ENCODE measurements at places on chromosomes 12 and 14.
A peak's percentile ranks its signal among the peaks of the same experiment; 100 is the strongest.

- no peak for DNase-seq
Observed at GRCh38 chr14:49960453-49960852, 67.6 kb downstream of the ARF6 start.

GRCh38 chr14:35046751-35047536, 872 bp downstream of the FAM177A1 start:
- DNase-seq = no peak

GRCh38 chr14:92589213-92589852, 75.8 kb downstream of the RIN3 start:
- DNase-seq = peak; percentile 51

DNA sequence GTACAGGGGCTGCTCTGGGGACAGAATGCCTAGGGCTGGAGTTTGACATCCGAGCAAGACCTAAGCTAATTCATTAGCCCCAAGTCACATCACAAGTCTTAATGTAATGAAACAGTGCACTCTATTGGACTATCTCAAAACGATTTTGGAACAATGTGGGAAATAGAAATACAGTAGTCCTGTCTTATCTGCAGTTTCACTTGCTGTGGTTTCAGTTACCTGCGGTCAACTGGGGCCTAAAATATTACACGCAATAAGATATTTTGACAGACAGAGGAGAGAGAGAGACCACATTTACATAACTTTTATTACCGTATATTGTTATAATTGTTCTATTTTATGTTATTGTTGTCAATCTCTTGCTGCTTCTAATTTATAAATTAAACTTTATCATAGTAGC, 21.1 kb downstream of the MOAP1 start:
- DNase-seq = no peak

DNA sequence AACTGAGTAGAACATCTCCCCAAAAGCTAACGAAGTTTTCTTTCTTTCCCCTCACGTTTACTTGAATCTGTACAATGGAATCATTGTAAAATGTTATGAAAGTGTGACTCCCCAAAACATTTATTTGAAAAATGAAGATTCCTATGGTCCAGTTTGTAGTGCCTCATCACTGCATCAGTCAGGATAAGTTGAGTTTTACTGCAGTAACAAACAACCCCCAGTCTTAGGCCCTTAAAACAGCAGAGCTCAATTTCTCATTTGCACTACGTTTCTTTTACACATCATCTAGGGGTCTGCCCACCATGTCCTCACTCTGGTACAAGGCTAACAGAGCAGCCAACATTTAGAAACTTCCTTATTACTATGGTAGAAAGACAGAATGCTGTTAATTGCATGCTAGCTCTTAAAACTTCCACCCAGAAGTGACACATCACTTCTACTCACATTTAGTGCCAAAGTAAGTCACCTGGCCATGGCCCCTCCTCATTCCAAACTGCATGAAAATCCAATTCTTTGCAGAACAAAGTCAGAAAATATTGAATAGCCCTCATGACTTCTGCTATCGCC, 546.4 kb downstream of the MED13L start:
- DNase-seq = no peak

GRCh38 chr12:131827961-131828534, at the start of gene MMP17:
TSS of gene MMP17 (plus strand) at chr12:131828393. CDS start at chr12:131828495, 102 bp downstream.
- DNase-seq = peak; percentile 80

DNA sequence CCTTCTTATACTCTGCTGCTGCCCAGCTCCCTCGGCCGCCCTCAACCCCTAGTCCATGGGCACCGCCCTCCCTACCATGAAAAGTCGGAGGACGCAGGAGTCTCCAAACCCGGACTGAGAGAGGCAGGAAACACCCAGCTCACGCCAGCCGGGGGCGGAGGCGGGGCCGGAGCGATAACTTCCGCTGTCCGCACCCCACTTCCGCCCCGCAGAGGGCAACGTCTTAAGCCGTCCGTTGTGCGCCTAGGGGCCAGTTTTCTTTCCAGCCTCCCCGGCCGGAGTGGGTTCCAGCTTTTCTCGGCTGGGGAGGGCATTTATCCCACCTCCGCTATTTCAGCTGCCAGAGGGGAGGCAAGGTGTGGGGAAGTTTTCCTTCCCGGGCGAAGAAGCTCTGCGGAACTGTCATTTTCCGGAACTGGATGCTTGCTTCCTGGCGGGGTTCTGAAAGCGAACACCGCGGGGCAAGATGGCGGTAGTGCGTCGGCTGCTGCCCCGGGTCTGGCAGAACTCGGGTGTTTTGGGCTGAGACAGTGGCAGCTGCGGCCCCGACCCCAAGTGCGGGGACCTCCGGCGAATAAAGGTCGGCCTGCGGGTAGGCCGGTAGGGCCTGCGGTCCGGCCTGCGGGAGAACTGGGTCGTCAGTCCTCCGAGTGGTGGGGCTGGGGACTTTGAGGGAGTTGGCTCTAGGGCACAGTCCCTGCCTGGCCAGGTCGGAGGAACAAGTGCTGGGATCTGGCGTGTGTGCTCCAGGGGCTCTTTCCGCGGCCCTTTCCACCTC, at the start of the genes KCTD10 and UBE3B:
KCTD10 (minus strand) TSS at position 116 of the 778 bp plus-strand sequence; CDS start at position 78, 38 bp downstream.
UBE3B (plus strand) TSS at position 450 of the 778 bp plus-strand sequence. CDS start 5,918 bp downstream, outside the sequence.
- peak; percentile 90 for DNase-seq

GRCh38 chr12:53543539-53543938, 36.3 kb upstream of the NPFF start:
- peak; percentile 78 for DNase-seq

GRCh38 chr12:84696908-84697540, 215.6 kb downstream of the SLC6A15 start:
- DNase-seq = peak; percentile 65

GRCh38 chr12:12519354-12519998, 43.2 kb downstream of the DUSP16 start:
- DNase-seq = no peak

GRCh38 chr12:131834798-131835615, 6.8 kb downstream of the MMP17 start:
- DNase-seq = no peak

- DNase-seq = no peak
Observed at GRCh38 chr14:32941668-32942065, 3.0 kb downstream of the NPAS3 start.

GRCh38 chr14:60893911-60894310, 87.0 kb downstream of the TRMT5 start:
- no peak for DNase-seq

DNA sequence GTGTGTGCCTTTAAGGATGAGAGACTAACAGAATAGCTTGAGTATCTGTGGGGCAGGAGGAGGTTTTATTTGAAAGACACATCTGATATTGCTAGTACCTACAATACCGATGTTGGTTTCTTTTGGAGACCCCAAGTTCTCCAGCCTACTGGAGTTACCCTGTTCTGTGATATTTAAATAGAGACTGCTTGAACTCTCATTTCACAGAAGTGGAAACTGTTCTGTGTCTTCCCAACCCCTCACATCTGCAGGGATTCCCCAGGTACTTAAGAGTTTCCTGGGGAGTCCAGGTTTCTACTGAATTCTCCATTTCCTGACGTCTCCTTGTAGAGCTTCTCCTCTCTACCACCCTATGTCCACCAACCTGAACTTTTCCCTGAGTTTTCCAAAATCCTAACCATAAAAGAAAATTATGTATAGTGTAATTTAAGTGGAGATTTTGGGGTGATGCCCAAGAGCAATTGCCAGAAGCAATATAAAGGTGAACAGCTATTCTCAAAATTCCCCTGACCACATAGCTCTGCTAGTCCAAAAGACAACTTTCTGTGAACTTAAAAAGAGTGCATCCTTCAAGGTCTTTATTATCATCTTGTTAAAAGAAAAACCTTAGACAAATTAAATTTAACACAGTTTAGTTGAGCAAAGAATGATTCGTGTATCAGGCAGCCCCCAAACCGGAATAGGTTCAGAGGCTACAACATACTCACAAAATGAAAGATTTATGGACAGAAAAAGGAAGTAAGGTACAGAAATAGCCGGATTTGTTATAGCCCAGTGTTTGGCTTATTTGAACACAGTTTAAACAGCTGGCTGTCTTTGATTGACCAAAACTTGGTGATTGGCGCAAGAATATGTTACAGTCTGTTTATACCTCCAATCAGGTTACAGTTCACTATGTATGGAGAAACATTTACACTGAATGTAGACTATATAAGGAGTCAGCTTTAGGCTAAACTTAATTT, 373.4 kb downstream of the NUAK1 start:
- DNase-seq = peak; percentile 26

DNA sequence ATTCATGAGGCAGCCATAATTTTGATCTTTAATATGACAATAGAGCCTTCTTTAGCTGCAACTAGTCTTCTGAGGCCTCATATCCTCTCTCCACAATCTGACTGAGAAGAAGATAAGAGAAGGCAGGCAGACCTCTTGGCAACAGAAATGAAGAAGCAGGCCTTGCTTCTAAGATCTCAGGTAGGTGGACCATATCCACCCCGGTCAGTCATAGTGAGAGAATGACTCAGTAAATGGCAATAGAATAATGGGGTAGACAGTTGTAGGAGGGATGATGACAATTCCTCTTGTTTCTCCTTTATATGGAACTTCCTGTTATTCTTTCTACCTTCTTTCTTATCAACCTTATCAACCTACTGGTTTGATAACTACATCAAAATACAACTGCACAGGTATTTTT, 246.7 kb upstream of the G2E3 start:
- no peak for DNase-seq

- DNase-seq = no peak
Observed at GRCh38 chr14:69972755-69973154, 93.5 kb downstream of the SMOC1 start.

DNA sequence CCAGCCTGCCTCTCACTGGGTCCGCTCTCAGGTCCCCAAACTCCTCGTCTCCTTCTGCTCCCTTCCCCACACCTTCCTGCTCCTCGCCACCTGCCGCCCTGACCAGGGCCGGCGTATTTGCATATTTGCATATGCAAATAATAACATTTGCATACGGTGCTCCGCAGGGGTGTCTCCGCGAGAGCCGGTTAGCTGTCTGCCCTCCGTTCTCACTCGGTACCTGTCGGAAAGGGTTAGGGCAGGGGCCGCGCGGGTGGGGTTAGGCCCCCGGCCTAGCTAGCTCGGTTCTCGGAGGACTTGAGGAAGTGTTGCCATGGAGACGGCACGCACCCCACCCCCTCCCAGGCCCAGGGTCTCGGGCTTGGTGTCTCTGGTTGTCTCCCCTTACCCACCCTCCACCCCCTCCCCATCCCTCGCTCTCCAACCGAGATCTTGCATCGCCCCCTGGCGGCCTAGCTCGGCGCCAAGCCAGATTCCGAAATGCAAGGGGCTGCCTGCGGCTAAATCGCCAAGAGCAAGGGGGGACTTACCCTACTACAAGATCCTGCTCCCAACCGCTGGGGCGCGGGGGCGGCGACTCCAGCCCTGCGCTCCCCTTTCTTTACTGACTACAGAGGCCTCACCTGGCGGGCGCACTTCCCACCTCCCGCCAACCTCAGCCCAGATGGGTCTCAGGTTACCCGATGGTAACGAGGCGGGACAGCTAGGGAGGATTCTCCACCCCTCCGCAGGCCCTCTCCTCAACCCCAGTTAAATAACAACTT, 8.1 kb downstream of the STAC3 start:
- peak; percentile 47 for DNase-seq

GRCh38 chr12:105567061-105567460, 236.6 kb downstream of the C12orf75 start:
- no peak for DNase-seq

DNA sequence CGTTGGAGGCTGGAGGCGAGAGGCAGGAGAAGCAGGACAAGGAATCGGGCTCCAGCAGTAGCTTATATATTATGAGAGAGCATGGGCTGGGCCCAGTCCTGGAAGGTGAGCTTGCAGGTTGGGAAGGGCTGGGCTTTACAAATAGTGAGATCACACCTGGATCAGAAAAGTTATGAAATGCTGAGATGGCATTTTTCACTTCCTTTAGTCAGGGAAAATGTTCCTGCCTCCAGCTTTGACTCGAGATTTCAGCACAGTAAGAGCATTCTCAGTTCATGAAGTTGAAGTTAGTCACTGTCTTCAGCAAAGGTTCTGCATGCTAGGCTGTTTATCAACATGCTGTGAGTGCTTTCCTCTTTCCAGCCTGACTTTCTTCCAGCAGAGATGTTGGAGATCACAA, at the start of gene KRT6C:
KRT6C (minus strand) TSS at position 38 of the 400 bp plus-strand sequence. CDS start 68 bp downstream, outside the sequence.
- DNase-seq = no peak

GRCh38 chr12:92573104-92573503, 129.7 kb upstream of the PLEKHG7 start:
- DNase-seq = no peak
